Activated naive CD4-positive, alpha-beta T cell treated with anti-CD3 and anti-CD28 coated beads for 36 hours (primary cell): ENCODE measurements at places on chromosomes 1 and 21.
A peak's percentile ranks its signal among the peaks of the same experiment; 100 is the strongest.

- DNase-seq, result no peak
These were observed 19.4 kb downstream of the CTXND2 start for GRCh38 chr1:150906329-150906728.

GRCh38 chr1:18192182-18192581 is 84.6 kb downstream of the IGSF21 start:
- DNase-seq, result no peak

DNA sequence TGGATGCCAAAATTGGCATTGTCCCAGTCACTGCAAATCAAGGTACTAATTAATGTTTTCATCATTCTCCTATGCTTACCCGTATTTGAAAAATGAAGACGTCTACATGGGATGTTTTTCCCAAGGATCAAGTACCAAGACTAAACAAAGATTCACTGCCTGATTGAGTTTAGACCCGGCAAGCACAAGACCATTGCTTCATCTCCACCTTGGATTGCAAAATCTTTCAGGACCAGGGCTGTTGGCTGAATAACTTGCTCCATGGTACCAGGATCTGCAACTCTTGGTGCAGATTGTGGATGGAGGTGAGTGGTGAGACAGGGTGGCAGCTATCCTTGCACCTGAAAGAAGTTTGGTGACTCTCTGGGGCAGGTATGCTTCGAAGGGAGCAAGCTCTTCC is 122.5 kb upstream of the ETS2 start:
- no peak for DNase-seq

GRCh38 chr1:100606438-100606837 is 68.5 kb downstream of the GPR88 start:
- peak; percentile 46 for DNase-seq

GRCh38 chr1:179930867-179931266 is 23.7 kb upstream of the CEP350 start:
- DNase-seq, result no peak

DNA sequence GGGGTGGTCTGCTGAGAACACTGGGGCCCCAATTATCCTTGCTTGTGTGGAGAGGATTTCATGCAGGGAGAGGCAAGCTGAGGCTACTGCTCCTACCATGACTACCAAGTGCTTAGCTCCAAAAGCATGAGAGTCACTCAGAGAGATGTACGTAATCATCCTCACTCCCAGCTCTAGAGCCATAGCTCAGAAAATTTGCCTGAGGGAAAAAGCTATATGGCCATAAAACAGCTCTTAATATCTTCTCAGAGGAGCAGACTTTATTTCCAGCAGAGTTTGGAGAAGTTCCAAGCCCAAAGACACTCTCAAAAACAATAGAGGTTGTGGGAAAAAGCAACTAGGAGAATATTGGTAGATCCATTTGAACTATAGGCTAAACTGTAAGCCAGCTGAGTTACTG is 106.4 kb upstream of the PBX1 start:
- DNase-seq, result no peak

DNA sequence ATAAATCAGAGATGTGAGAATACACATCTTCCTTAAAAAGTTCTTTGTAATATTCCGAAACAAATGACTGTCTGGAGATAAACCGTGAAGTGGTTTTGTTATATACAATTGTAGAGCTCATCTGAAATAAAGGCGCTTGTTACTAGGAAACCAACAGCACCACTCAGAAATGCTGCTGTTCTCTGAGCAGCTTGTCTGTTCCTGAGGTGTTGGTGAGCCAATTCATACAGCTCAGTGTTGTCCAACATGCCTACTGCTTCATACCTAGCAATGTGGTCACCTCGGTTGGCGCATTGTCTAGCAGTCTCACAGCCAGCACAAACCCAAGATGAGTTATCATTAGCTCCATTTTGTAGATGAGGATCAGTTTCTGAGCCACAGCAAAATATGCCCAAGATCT is 44.4 kb downstream of the GFI1 start:
- DNase-seq, result no peak

GRCh38 chr1:160739098-160739511 is at the start of gene SLAMF7:
TSS of gene SLAMF7 (plus strand) at chr1:160739247. CDS start at chr1:160739302, 55 bp downstream.
- peak; percentile 77 for DNase-seq

- DNase-seq, result peak; percentile 12
These were observed 254.4 kb downstream of the AKT3 start for GRCh38 chr1:243595527-243596210.

GRCh38 chr1:109225711-109226445 is 12.2 kb downstream of the SARS1 start:
- DNase-seq, result no peak
